Activated CD4-positive, alpha-beta T cell treated with anti-CD3 and anti-CD28 coated beads, Interleukin-2, Interleukin-6, amounts not matched to agents 100 ng/mL and 50 ng/mL, durations not matched to agents 16 hours and 8 hours (primary cell): ENCODE measurements at places on chromosomes 3 and 15.

DNA sequence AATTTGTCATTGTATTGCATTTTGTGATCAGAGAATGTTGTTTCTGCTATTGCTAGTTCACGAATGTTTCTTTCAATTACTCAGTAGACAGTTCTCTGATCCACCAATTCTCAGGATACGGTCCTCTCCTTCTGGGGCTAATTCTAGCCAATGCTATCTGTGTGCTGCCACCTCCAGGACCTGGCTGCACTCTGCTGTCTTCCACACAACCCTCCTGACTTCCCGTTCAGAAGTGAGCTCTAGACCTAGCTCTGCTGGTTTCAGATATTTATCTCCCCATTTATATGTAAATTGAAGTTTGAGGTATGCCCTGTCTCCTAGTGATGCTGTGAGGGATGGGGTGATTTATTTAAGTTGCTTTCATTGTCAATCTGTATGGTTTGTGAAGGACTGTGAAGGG is 21.7 kb upstream of the UBL7 start:
- no peak for DNase-seq

DNA sequence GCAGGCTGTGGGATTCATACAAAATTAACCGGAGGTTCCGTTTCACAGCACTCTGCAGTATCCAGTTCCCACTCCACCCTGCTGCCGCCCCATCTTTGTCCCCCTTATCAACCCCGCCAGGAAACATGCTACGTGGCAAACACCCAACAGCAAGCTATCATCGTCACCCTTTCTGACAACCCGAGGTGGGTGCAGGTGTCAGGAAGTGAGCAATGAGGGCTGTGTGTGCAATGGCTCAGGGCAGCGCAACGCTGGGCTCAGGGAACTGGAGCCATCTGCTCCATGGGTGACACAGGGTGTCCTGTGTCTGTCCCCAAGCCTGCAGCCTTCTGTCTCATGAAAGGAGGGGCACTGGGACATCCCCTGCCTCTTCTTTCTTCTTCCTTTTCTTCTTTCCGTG is 60.9 kb downstream of the ATP2B2 start:
- no peak for DNase-seq

GRCh38 chr3:23202203-23202920 is 765 bp upstream of the UBE2E2 start:
- no peak for DNase-seq

GRCh38 chr3:64240959-64241358 is 15.7 kb upstream of the PRICKLE2 start:
- no peak for DNase-seq

- DNase-seq, result no peak
These were observed 76.4 kb downstream of the SPSB4 start for GRCh38 chr3:141127344-141128125.

- DNase-seq, result peak; percentile 62
These were observed 515.4 kb downstream of the FOXP1 start for GRCh38 chr3:71067977-71068654.

DNA sequence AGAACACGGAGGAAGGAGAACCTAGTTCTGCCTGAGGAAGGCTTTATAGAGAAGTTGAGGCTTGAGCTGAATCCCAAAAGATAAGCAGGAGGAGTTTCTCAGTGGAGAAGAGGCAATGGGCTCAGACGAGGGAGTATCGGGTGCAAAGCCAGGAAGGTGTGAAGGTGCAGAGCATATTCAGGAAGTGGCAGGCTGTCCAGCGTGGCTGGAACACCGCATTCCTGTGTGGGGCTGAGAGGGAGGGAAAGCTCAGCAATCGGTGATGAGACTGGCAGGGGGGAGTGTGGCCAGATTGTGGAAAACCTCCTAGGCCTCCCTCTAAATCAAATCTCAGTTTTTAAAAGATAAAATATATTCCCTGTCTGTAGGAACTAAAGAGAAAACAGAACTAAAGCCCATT is 63.0 kb downstream of the ARHGAP31 start:
- DNase-seq, result no peak

GRCh38 chr15:77107068-77107467 is 36.2 kb upstream of the TSPAN3 start:
- DNase-seq, result no peak

DNA sequence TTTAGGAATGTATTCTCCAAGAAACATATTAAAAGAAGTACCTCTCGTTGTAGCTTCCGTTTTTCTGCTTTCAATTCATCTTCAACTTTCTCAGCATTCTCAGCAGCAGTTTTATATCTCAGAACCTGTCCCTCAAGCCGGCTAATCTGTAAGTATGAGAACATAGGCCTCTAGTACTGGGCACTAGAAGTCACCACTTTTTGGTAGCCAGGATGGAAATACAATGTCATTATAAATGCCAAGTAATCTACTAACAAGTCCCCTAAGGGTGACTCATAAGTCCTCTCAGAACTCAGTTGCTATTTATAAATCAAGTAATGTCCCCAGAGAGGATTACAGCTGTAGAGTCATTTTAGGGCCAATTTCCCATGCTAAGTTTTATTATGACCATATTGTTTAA is 61.1 kb downstream of the MLH1 start:
- peak; percentile 34 for DNase-seq

- peak; percentile 28 for DNase-seq
These were observed at the start of gene PAK6 for GRCh38 chr15:40238532-40239403. PAK6 (plus strand) TSS chr15:40239063; CDS start chr15:40264786, 25,723 bp downstream.

GRCh38 chr3:63508771-63509170 is 143.7 kb upstream of the SNTN start:
- DNase-seq, result no peak

- DNase-seq, result no peak
These were observed 23.4 kb downstream of the NCBP2 start for GRCh38 chr3:196918968-196919367.

GRCh38 chr3:32553973-32554372 is 16.7 kb downstream of the DYNC1LI1 start:
- no peak for DNase-seq
